ENCODE measurements at places on chromosomes 1 and 21. TPM values are rescaled to one million over a fixed set of nuclear protein-coding genes. Genes with fewer than 3 reads are reported as not detected.

TXLNA gene
- total RNA-seq, result 77.3 TPM

HEYL gene
- total RNA-seq, result not detected

PRAMEF15 gene
- not detected for total RNA-seq

FBXO44 gene
- 7.8 TPM for total RNA-seq

SPRR2F gene
- total RNA-seq, result not detected

ANKRD65 gene
- 6.6 TPM for total RNA-seq

MMP23B gene
- total RNA-seq, result 19.3 TPM

RNF19B gene
- total RNA-seq, result 18.1 TPM

TTC39A gene
- total RNA-seq, result under 0.01 TPM

MTMR11 gene
- 8.6 TPM for total RNA-seq

LY9 gene
- total RNA-seq, result not detected

SYTL1 gene
- 2.8 TPM for total RNA-seq

RORC gene
- not detected for total RNA-seq

SPRR1B gene
- total RNA-seq, result not detected

RGS13 gene
- total RNA-seq, result not detected

Measured in myometrial cell (primary cell).